Adrenal gland (tissue), 19 donors: ENCODE measurements at places on chromosomes 16 and 17. TPM values are rescaled to one million over a fixed set of nuclear protein-coding genes. Genes with fewer than 3 reads are reported as not detected.

SLC13A5 gene
- total RNA-seq = not detected

CACNG3 gene
- total RNA-seq = not detected

GRCh38 chr17:3980381-3981014 lies 16.3 kb upstream of the ATP2A3 start:
- DNase-seq = no peak
- no peaks in the 10 kb centered on the region for H3K27me3 ChIP-seq
- no peak overlapping the region for H3K27ac ChIP-seq
- H3K4me3 ChIP-seq = no peak overlapping the region
- H3K36me3 ChIP-seq = no peaks in the 10 kb centered on the region

DNA sequence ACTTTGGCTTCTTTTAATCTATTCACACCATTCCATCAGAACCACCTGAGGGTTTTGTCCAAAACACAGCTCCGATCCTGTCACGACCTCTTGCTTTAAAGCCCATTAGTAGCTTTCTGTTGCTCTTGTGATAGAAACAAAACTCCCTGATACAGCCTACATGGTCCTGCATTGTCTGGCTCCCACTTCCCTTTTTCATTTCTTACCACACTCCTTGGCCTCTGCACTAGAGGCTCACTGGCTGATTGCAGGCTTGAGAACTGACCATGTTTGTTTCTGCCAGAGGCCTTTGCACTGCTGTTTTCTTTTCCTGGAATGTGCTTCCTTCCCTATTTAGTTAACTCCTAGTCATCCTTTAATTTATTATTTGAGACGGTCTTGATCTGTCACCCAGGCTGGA lies 23.7 kb downstream of the IST1 start:
- H3K36me3 ChIP-seq = no peaks in the 10 kb centered on the region
- H3K27me3 ChIP-seq = no peaks in the 10 kb centered on the region
- H3K27ac ChIP-seq = no peak overlapping the region
- H3K4me3 ChIP-seq = no peak overlapping the region
- DNase-seq = peak; percentile 42

DNA sequence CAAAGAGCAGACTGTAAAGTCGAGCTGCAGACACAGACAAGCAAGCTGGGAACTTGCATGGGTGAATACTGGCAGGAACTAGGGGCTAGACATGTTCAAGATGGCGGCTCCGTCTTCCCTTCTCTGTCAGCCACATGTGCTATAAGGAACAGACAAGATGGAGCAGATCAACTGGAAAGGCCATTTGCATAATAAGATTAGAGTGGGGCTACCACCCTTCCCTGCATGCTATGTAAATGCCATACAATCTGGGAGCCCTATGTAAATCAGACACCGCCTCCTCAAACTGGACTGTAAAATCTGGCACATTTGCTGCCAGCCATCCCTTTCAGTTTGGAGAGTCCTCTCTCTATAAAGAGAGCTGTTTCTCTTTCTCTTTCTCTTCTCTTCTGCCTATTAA lies 640.1 kb upstream of the CDH8 start:
- no peaks in the 10 kb centered on the region for H3K27me3 ChIP-seq
- no peaks in the 10 kb centered on the region for H3K4me1 ChIP-seq
- no peak overlapping the region for H3K4me3 ChIP-seq
- no peak overlapping the region for H3K27ac ChIP-seq
- no peaks in the 10 kb centered on the region for H3K36me3 ChIP-seq

GRCh38 chr16:61797296-61797795 lies 238.9 kb downstream of the CDH8 start:
- no peak overlapping the region for H3K4me3 ChIP-seq
- H3K4me1 ChIP-seq = no peaks in the 10 kb centered on the region
- H3K36me3 ChIP-seq = no peaks in the 10 kb centered on the region
- no peaks in the 10 kb centered on the region for H3K27me3 ChIP-seq
- DNase-seq = no peak

DNA sequence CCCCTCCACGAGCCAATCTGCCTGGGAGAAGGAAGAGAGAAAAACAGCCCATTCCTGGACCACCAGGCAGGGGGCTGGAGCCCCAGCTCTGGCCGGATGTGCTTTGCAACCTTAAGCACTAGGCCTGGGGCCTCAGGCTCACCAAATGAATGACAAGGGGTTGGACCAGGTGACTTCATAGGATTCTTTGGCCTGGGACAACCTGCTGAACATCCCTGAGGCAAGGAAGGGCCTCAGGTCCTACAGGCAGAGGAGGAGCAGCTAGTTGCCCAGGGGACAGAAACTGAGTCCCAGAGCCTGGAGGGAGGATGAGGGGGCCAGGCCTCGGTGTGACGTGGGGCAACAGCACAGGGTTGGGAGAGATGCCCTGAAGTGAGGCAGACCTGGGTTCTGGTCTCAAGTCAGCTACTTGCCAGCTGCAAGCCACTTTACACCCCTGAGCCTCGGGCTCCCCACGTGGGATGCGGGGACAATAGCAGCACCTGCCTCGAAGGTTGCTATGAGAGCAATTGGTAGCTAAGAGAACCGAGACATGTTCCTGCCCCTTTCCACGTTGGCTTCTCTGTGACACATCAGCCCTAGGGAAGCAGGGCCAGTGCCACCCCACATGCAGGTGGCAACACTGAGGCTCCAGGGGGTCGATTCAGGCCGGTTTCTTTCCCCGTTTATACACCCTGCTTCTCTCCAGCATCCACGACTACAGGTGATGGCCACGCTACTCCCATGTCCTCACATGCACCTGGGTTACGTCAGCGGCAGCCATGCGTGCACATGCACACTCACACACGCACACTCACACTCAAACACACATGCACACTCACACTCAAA lies 42.6 kb downstream of the CFAP20 start:
- H3K4me3 ChIP-seq = no peak overlapping the region
- no peaks in the 10 kb centered on the region for H3K27me3 ChIP-seq
- no peak overlapping the region for H3K27ac ChIP-seq
- H3K4me1 ChIP-seq = no peaks in the 10 kb centered on the region
- no peaks in the 10 kb centered on the region for H3K36me3 ChIP-seq
- DNase-seq = no peak

GRCh38 chr17:4584101-4584916 lies at the start of gene SMTNL2:
SMTNL2 (plus strand) TSS chr17:4584529; CDS start chr17:4584606, 77 bp downstream.
- peak within 1 kb of the TSS; percentile 44 for H3K4me3 ChIP-seq
- DNase-seq = no peak
- peaks cover 9% of the 10 kb centered on the region for H3K4me1 ChIP-seq
- no peak within 1 kb of the TSS for H3K27ac ChIP-seq
- H3K27me3 ChIP-seq = peaks cover 35% of the 10 kb centered on the region

DNA sequence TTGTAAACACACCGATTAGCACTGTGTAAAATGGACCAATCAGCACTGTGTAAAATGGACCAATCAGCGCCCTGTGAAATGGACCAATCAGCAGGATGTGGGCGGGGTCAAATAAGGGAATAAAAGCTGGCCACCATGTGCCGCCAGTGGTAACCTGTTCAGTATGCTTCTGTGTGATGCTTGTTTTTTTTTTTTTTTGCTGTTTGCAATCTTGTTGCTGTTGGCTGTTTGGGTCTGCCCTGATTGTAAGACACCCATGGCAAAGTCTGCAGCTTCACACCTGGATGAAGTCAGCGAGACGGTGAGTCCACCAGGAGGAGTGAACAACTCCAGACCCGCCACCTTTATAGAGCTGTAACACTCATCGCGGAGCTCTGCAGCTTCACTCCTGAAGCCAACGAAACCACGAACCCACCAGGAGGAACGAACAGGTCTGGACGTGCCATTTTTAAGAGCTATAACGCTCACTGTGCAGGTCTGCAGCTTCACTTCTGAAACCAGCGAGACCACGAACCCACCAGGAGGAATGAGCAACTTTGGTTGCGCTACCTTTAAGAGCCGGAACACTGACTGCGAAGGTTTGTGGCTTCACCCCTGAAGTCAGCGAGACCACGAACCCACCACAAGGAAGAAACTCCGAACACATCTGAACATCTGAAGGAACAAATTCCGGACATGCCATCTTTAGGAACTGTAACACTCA lies 85.0 kb upstream of the MED9 start:
- DNase-seq = no peak
- no peak overlapping the region for H3K4me3 ChIP-seq
- H3K27ac ChIP-seq = no peak overlapping the region
- H3K4me1 ChIP-seq = no peaks in the 10 kb centered on the region
- H3K36me3 ChIP-seq = no peaks in the 10 kb centered on the region

GRCh38 chr16:49422896-49423295 lies 49.3 kb downstream of the C16orf78 start:
- no peak overlapping the region for H3K4me3 ChIP-seq
- no peak for DNase-seq
- no peak overlapping the region for H3K27ac ChIP-seq
- no peaks in the 10 kb centered on the region for H3K36me3 ChIP-seq
- no peaks in the 10 kb centered on the region for H3K27me3 ChIP-seq

METTL23 gene
- total RNA-seq = 36.2 TPM

DNA sequence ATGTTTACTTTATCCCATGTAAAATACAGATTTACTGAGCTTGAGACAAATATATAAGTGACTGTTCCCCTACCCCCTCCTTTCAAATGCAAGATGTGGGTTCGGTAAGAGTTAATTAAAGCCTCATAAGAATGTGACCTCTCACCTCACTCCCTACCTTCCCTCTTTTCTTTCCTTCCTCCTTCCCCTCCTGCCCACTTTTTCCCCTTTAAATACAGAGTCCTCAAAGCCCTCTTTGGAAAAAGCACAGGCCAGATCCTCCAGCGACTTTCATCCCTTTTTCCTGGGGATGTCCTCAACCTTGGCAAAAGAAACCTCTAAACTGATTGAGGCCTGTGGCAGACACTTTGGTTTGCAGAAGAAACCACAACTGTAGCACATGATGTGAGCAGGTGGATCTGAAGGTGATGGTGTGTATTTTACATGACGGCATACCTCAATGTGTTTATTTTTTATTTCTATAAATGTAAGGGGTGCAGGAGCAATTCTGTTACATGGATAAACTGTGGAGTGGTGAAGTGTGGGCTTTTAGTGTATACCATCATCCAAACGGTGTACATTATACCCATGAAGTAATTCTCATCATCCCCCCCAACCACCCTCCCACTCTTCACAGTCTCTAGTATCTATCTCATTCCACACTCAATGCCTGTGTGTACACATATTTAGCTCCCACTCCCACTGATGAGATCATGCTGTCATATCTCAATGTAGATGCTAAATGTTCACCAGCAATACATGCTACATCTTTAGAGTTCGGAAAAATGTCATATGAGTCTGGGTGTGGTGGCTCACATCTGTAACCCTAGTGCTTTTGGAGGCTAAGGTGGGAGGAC lies 77.7 kb downstream of the XYLT1 start:
- H3K27me3 ChIP-seq = no peaks in the 10 kb centered on the region
- H3K27ac ChIP-seq = no peak overlapping the region
- H3K4me3 ChIP-seq = no peak overlapping the region
- peaks cover 18% of the 10 kb centered on the region for H3K4me1 ChIP-seq
- H3K36me3 ChIP-seq = no peaks in the 10 kb centered on the region

DNA sequence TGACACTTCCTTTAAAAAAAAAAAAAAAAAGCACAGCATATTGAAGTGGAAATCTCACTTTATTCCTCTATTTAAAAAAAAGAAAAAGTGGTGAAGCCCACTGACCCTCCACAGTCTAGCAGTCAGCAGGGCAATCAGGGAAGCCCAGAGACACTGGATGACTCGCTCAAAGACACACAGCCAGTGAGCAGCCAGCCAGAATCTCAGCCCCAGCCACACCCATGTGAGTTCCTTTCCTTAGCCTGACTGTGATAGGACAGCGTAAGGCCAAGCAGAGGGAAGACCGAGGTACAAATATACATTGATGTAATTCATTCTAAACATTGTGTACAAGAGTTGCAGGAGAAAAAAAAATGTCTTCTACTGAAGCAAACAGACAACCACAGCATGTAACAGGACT lies 22.5 kb downstream of the XPO6 start:
- H3K36me3 ChIP-seq = no peaks in the 10 kb centered on the region
- peaks cover 48% of the 10 kb centered on the region for H3K4me1 ChIP-seq
- DNase-seq = no peak
- H3K4me3 ChIP-seq = no peak overlapping the region
- no peaks in the 10 kb centered on the region for H3K27me3 ChIP-seq

DNA sequence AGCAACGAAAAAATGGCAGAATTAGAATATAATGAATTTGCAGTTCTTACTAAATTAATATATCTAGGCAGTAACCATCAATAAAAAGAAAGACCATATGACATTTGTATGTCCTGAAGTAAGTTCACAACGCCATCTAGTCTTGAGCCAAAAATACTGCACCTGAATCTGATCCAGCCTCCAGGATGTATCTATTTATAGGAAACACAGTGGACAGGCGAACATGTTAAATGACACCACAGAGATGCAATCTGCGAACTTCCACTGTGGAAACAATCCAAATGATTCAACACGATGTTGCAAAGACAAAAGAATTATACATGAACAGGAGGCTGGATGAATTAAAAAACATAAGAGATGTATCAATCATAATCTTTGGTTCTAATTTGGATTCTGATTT lies 197.6 kb downstream of the CDH13 start:
- no peaks in the 10 kb centered on the region for H3K36me3 ChIP-seq
- no peaks in the 10 kb centered on the region for H3K4me1 ChIP-seq
- H3K27me3 ChIP-seq = no peaks in the 10 kb centered on the region
- H3K4me3 ChIP-seq = no peak overlapping the region
- no peak for DNase-seq

DNA sequence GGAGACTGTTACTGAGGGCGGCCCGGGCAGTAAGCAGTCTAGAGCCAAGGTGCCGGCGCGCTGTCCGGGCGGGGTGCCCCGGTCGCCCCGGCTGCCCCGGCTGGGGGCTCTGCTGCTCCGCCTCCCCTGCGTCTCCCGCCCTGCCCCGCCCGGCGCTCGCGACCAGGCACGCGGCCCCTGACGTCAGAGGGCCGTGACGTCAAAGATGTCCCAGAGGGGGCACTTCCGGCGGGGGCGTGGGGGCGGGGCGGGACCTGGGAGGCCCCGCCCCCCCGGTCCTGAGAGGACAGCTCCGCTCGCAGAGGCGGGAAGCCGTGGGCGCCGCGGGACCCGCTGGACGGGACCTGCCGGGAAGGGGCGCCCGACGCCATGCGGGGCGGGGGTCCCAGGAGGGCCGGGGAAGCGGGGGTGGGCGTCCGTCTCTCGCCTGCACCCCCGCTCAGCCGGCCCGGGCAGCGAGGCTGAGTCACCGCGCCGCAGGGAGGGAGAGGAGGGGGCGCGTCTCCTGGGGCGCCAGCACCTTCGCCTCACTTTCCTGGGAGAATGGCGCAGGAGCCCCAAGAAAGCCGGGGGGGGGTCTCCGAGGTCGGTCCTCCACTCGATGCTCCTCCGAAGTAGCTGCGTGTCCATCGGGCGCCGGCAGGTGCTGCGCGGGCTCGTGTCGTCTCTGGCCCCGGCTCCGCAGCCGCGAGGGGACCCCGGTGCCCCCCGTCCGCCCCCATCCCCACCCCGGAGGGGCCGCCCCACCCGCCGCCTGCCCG lies 4.4 kb upstream of the HIC1 start:
- no peak overlapping the region for H3K27ac ChIP-seq
- peaks cover 42% of the 10 kb centered on the region for H3K4me1 ChIP-seq
- no peak overlapping the region for H3K4me3 ChIP-seq
- DNase-seq = peak; percentile 75
- H3K36me3 ChIP-seq = no peaks in the 10 kb centered on the region
- no peaks in the 10 kb centered on the region for H3K27me3 ChIP-seq
